ENCODE measurements at places on chromosomes 12 and 14.

- DNase-seq = no peak
These were observed 62.6 kb downstream of the SMUG1 start for GRCh38 chr12:54126029-54126695.

DNA sequence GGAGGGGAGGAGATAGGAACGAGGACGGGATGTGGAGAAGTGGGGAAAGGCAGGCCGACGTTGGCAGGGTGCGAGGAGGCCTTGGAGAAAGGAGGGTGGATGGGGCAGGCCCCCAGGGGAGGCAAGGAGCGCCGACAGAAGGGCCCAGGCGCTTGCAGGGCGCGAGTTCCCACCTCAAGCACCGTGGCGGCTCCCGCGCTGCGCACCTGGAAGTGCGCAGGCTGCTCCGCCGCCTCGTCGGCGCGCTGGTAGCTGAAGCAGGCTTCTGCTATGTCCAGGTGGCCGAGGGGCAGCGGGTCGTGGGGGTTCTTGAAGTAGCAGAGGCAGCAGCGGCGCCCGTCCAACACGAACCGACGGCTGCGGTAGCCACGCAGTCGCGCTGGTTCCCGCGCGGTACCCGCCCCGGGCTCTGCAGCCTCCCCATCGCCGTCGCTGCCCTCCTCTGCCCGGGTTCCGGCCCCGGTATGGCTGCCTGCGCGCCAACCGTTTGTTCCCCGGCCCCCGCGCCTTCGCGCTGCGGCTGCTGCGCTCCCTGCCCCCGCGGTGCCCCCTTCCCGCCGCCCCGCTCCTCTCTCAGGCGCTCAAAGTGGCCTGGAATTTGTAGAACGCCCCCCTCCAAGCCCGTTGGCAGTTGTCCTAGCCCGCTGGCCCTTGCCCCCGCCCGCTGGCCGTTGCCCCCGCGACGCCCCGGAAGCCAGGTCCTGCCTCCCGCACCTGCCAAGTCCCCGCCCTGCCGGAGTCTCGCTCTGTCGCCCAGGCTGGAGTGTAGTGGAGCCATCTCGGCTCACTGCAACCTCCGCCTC, 1.1 kb upstream of the ACTR6 start:
- DNase-seq = peak; percentile 47

DNA sequence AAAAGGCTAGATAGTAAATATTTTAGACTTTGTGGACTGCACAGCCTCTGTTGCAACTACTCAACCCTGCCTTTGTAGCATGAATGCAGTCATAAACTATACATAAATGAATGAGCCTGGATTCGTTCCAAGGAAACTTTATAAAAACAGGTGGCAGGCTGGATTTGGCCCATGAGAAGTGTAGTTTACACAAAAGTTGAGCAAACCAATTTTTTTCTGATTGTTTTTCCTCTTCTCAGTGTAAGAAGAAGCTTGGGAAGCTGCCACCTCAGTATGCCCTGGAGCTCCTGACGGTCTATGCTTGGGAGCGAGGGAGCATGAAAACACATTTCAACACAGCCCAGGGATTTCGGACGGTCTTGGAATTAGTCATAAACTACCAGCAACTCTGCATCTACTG, 9.5 kb downstream of the OAS1 start:
- no peak for DNase-seq

GRCh38 chr12:2666846-2667245, 127.9 kb upstream of the FKBP4 start:
- no peak for DNase-seq

GRCh38 chr12:94740601-94741362, 90.4 kb upstream of the TMCC3 start:
- no peak for DNase-seq

DNA sequence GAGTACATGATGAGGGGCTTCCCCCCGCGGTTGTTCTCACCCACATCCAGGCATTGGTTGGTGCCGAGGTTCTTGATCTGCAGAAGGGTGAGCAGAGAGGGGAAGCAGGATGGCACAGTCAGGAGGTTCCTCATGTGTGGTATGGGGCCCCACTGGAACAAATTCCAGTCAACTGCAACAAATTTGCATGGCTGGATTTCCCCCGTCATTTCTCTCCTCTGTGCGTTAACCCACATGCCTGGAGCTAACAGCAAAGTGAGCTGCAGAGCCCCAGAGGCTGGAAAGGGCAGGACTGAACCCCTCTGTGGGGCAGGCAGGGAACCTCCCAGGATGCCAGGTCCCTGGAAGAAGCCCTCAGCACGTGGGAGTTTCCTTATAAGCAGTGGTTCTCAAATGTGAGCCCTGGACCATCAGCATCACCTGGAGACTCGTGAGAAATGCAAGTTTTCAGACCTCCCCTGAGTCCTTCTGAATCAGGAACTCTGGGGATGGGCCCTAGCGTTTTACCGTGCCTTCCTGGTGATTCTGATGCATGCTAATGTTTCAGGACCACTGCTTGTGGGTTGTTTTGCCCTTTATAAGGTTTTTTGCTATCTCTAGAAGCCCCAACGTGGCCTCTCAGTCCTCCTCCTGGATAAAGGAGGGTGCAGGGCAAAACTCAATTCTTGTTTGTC, 11.0 kb upstream of the CELA1 start:
- DNase-seq = no peak

GRCh38 chr12:104790296-104791125, 167.6 kb downstream of the SLC41A2 start:
- DNase-seq = no peak

- DNase-seq = no peak
These were observed 23.8 kb downstream of the BAZ1A start for GRCh38 chr14:34851395-34851794.

GRCh38 chr12:27383429-27384260, 51.0 kb downstream of the BMAL2 start:
- DNase-seq = peak; percentile 12

- no peak for DNase-seq
These were observed 82.8 kb downstream of the TNFAIP2 start for GRCh38 chr14:103206023-103206481.

- no peak for DNase-seq
These were observed 80.1 kb downstream of the PLEKHA5 start for GRCh38 chr12:19209661-19210060.

DNA sequence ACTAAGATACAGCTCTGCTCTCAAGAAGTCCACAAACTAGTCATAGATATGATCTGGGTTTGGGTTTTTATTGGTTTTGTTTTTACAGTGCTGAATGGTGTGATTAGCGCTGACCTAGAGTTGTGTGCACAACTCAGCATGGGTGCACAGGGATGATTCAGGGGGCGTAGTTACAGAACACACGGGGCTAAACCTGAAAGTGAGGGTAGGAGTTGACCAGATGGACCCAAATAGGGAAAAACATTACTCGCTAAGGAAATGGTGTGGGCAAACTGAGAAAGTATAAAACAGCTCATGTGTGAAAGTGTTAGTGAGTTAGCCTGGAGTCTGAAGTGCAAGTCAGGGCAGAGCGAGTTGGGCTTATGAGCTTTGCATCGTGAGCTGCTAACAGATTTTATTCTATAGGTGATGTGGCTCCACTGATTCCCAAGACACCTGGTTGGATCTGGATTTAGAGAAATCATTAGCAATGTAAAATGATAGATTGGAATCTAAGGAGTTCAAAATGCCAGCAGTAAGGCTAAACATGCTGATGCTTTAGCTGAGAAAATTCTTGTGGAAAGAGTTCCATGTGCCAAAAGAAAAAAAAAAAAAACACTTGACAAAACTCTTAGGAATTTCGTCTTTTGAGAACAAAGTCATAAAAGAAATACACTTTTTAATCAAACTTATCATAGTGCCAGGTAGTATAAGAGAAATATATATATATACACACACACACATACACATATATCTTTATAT, 134.9 kb downstream of the SLC5A8 start:
- DNase-seq = no peak

DNA sequence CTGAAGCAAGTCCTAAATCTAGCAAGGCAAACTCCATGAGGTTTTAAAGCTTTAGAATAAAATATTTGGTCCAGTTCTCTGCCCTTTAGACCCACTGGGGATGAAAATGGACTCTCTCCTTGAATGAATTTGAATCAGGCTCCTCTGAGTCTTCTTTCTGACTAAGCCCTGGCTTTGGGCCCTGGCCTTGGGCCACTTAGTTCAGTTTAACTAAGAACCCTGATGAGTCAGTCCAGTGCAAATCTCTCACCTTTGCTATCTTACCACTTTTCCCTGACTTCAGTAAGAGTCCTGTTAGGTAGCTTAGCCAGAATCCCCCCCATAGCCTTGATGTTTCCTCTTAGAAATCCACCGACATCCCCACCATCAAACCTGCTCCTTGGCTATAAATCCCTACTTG, 427.5 kb downstream of the SNAPC1 start:
- no peak for DNase-seq

- no peak for DNase-seq
These were observed 209.9 kb downstream of the ITPR2 start for GRCh38 chr12:26623136-26623535.

DNA sequence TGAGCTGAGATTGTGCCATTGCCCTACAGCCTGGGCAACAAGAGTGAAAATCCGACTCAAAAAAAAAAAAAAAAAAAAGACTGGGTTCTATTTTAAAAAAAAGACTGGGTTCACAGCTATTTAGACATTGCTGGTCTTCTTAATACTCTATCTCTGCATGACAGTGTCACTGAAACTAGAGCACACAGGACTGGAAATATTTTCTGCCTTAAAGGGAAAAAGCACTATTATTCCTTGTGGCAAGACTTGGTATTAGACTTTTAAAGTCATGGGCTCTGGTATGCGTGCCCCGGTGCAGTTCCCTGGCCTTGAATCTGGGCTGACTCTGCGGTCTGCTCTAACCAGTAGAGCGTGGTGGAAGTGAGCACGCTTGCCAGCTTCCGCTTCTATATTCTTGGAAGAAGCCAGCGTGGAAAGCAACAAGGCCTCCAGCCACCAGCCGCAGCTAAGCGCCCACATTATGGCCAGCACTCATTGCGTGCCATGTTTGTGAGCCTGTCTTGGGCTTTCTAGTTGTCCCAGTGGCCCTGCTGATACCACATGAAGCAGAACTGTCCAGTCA, 31.3 kb downstream of the PRKAB1 start:
- DNase-seq = no peak

DNA sequence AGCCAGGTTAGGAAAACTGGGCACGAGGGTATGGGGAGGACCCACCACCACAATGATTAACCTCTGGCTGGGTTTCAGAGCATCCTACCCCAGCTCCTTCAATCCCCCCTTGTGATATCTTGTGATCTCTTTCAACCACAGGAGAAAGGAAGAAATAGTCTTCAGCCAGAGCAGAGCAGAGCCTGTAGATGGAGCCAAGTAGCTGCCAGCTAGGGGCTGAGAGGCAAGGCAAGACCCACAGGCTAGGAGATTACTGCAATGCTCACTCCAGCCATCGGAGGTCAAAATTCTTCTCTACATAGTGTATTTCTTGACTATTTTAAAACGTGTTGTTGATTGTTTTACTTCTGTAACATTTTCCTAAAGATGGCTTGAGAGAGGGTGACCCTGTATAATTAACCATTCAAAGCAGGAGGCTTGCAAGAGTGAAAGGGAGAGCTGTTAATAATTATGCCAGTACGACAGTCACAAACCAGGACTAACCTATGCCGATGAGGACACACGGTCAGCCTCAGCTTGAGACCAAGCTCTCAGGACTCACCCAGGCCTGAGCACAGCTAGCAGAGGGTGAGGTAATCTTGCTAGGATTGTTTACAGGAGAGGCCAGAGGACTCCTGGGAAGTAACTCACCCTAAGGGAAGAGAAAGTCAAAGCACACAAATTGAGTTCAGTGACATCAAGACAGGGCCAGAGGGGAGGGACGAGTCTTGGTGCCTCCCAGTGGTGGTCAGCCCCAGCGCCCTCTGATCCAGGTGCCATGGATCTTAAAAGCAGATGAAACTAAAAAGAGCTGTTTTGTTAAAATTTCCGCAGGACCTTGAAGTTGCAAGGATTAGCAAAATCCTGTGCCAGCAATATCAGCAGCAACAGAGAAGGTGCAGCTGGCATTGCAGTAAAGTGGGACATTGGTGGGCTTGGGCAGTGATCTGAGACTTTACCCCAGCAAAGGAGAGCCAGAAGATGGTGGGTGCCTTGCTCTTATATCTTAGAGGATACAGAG, 29.8 kb upstream of the CDKN3 start:
- DNase-seq = no peak

DNA sequence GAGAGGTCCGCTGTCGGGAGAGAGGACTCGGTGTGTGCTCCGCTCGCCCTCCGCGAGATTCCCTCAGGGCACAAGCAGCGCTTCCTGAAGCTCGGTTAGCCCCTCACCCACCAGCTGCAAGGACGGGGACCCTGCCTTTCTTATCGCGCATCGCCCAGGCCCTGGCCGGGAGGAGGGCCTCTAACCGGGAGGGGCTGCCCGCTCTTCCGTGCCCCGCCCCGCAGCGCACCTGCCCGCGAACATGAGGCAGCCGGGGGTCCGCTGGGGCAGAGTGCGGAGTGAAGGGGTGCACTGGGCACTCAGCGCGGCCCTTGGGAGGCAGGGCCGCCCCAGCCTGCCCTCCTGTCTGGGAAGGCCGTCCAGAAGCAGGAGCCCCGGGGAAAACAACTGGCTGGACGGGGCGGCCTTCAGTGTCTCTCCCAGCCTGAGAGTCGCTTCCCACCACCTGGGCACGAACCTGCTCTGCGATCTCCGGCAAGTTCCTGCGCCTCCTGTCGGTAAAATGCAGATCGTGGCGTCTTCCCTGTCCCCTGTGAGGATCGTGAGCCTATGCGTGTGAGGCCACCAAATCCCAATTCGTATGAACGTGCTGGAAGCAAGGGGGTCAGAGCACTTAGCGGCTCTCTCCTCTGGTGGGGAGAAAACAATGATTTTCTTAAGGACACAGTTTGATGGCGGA, 28.0 kb upstream of the ADIPOR2 start:
- no peak for DNase-seq

- DNase-seq = no peak
These were observed 23.7 kb upstream of the SLC2A3 start for GRCh38 chr12:7959701-7960121.

- no peak for DNase-seq
These were observed 93.8 kb downstream of the CPSF2 start for GRCh38 chr14:92215579-92215978.

GRCh38 chr12:10618338-10618987, 5.1 kb upstream of the MAGOHB start:
- DNase-seq = no peak

- no peak for DNase-seq
These were observed 10.7 kb downstream of the NR1H4 start for GRCh38 chr12:100484183-100484886.

- no peak for DNase-seq
These were observed 30.3 kb downstream of the FAIM2 start for GRCh38 chr12:49873361-49873934.

DNA sequence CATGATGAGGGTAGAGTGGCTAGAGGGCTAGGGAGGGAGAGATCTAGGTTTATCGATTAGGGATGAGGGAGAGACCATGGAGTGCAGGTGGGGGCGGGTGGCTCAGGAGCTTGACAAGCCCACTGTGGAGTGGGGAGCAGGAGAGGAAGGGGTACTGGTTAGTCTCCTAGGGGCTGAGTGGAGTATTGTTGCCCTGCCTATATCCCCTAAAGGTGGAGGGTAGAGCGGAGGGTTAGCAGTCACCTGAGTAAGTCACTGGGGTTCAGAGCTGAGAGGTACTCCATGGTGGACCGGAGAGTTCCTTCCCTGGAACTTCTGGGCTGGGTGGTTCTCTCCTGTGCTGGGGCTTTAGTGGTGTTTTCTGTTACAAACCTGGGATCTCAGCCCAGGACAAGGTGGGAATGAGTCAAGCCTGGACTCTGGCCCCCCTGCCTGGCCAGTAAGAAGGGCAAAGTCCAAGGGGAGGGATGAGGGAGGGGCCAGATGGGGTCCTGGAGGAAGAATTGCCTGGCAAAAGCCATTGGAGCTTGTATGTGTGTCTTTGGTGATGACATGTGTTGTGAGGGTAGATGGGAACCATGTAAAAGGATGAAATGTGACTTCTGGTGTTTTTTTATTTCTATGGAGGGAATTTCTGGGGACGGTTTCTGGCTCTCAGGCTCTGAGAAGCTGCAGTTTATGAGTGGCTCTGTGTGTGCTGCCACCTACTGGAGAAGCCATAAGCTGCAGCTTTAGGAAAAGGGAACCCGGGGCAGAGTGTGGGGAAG, at the start of gene CIDEB:
Gene CIDEB, minus strand, starts transcription at position 403 of the 767 bp plus-strand sequence. Its CDS starts 119 bp downstream, at position 284.
- DNase-seq = peak; percentile 30

All from activated naive CD8-positive, alpha-beta T cell treated with anti-CD3 and anti-CD28 coated beads, Interleukin-2, amount 50 U/mL, for 16 hours (primary cell).